ENCODE measurements at places on chromosomes 13 and 19. TPM values are rescaled to one million over a fixed set of nuclear protein-coding genes. Genes with fewer than 3 reads are reported as not detected.

The ARL11 gene
- 0.18 TPM for total RNA-seq

GRCh38 chr13:75195495-75196146 is 286.3 kb downstream of the TBC1D4 start:
- peak; percentile 7 for DNase-seq

DNA sequence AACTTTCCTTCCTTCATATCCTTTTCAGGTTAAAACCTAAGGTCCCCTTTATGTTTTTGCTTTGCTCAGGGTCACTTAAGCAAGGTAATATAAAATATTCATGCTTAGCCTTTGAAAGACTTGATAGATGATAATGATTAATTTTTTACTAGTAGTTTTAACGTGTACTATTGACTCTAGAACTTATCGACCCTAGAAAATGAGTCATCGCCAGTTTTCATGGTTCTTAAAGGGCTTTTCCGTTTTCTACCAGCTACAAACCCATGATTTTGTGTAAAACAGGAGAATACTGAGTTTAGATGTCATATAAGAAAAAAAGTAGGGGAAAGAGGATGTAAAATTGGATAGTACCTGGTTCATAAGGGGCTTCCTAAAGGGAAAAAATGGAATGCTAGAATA is 75.7 kb downstream of the DHRS12 start:
- DNase-seq, result no peak

- no peak for DNase-seq
Measured at GRCh38 chr13:35500144-35500543, 23.7 kb upstream of the MAB21L1 start.

The ASPDH gene
- total RNA-seq, result 2.1 TPM

The CYP4F12 gene
- total RNA-seq, result 0.45 TPM

The MEIOSIN gene
- not detected for total RNA-seq

The COL5A3 gene
- 0.73 TPM for total RNA-seq

The TEX29 gene
- total RNA-seq, result 0.45 TPM

The GARIN5A gene
- total RNA-seq, result 2.4 TPM

- no peak for DNase-seq
Measured at GRCh38 chr19:2488405-2488941, 12.5 kb downstream of the GADD45B start.

- DNase-seq, result no peak
Measured at GRCh38 chr19:14381689-14382474, 638 bp downstream of the ADGRE5 start.

The ARHGEF18 gene
- 19.6 TPM for total RNA-seq

GRCh38 chr19:19155495-19156219 is 14.4 kb downstream of the MEF2B start:
- DNase-seq, result no peak

GRCh38 chr19:13748169-13748828 is 16.0 kb upstream of the MRI1 start:
- no peak for DNase-seq

GRCh38 chr13:45807520-45808099 is 43.9 kb downstream of the SIAH3 start:
- DNase-seq, result peak; percentile 51

The ZNF350 gene
- total RNA-seq, result 16.6 TPM

The KCNJ14 gene
- total RNA-seq, result 1.6 TPM

The ZSCAN1 gene
- 0.36 TPM for total RNA-seq

GRCh38 chr13:23159205-23159759 is 21.5 kb upstream of the SGCG start:
- no peak for DNase-seq

- no peak for DNase-seq
Measured at GRCh38 chr19:27679905-27680304, 1533.0 kb downstream of the UQCRFS1 start.

DNA sequence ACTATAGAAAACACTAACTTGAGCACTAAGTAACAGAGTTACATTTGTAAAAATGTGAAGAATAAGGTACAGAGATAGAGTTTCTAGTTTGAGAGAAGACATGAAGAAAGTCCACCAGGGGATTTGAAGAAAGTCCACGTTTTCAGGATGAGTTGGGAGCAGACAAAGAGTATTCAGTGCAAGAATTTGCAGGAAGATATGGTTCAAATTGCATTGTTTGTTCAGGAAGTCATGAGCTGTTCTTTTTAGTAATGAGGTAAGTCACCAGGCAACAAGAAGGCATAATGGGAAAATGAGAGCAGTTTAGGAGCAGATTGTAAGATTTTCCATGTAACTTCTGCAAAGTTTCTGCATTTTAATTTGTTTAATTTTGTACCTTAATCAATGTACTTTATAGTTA is 618.0 kb downstream of the DACH1 start:
- no peak for DNase-seq

GRCh38 chr19:14150041-14150769 is 13.8 kb upstream of the ASF1B start:
- no peak for DNase-seq

GRCh38 chr13:54742984-54743383 is 1714.4 kb downstream of the OLFM4 start:
- no peak for DNase-seq

The NANOS3 gene
- 2.9 TPM for total RNA-seq

- no peak for DNase-seq
Measured at GRCh38 chr19:46450737-46451136, 20.6 kb downstream of the PNMA8A start.

DNA sequence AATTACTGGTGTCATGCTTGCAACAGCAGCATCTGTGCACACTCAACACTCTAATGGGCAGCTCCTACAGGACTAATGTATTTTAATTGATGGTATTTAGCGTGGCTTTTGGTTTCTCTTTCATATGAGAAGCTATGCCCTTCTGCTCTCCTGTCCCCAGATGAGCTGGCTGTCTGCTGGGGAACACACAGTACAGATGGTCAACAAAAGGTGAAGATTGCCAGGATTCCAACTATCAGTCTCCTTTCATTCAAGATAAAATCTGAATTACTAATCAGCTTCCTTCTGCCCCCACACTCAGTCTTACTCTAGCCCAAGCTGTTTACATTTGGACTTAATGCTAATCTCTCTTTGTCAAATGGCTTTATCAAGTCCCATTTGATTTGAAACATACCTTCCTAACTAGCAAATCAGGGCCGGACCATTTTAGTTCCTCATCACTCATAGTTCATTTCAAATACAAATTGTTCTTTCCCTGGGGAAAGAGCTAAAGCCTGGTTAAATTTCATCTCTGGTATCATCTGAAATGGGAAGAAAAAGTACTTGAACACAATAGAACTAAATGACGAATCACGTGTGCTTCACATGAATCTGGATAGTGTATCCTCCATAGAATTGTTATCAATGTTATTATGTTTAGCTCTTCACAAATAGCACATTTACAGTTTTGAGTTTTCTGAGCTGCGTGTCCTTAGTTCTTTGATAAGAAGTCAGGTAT is 988.0 kb downstream of the PCDH17 start:
- DNase-seq, result no peak

The IRS2 gene
- total RNA-seq, result 8.3 TPM

- DNase-seq, result no peak
Measured at GRCh38 chr19:10661946-10662345, 7.8 kb downstream of the ILF3 start.

DNA sequence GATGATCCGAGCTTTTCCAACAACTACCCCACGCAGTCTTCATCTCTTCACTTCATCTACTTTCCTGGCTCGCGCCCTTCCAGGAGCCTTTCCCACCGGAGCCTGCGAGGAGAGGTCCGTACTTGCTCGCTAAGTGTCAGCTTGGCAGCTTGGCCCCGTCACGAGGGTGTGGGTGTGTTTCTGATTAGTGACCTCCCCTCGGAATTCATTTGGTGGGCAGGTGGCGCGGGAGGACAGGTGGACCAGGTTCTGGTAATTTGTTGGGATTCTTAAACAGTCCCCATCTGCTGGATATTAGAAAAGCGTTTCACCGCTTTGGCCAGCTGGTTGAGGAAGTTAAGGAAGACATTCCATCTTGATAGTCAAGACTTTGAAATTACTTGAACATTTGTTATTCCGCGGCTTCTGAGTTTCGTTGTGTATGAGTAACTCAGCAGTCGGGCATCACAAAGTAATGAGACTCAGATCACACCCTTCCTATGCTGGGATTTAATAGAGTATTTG is 515 bp downstream of the UFM1 start:
- peak; percentile 32 for DNase-seq
